ENCODE measurements at places on chromosomes 5 and 9.

DNA sequence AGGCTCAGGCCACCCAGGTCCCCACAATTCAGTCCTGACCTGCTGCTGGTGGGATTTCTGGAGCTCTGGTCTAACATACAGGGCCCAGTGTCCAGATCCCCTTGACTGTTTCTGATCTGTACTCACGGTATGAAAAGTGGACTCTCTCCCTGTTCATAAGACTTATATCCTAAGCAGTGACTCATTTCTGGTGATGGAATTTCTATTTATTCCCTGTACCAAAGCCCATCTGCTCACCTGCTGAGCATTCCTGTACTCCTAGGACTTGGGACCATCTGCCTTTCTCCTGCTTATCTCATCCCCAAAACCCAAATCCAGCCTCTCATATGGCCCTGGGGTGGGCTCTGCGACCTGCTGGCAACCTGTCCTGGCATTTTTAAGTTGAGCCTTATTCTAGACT, 86.6 kb downstream of the APBA1 start:
- ATAC-seq: no peak

DNA sequence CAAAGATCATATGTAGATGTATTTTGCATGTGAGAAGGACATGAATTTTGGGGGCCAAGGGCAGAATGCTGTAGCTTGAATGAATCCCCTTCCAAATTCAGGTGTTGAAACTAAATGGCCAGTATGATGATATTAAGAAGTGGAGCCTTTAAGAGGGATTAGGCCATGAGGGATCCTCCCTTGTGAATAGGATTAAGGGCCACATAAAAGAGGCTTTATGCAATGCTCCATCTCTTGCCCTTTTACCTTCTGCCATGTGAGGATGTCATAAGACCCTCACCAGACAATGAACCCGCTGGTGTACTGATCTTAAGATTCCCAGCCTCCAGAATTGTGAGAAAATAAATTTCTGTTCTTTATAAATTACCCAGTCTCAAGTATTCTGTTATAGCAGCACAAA, 206.1 kb downstream of the YTHDC2 start:
- no peak for ATAC-seq

- ATAC-seq: no peak
Measured at GRCh38 chr9:131228988-131229387, 47.3 kb downstream of the FAM78A start.

- no peak for ATAC-seq
Measured at GRCh38 chr9:135959814-135960213, 1.4 kb downstream of the UBAC1 start.
